Activated naive CD4-positive, alpha-beta T cell treated with anti-CD3 and anti-CD28 coated beads for 36 hours (primary cell): ENCODE measurements at places on chromosomes 16 and 17. TPM values are rescaled to one million over a fixed set of nuclear protein-coding genes. Genes with fewer than 3 reads are reported as not detected.

DNA sequence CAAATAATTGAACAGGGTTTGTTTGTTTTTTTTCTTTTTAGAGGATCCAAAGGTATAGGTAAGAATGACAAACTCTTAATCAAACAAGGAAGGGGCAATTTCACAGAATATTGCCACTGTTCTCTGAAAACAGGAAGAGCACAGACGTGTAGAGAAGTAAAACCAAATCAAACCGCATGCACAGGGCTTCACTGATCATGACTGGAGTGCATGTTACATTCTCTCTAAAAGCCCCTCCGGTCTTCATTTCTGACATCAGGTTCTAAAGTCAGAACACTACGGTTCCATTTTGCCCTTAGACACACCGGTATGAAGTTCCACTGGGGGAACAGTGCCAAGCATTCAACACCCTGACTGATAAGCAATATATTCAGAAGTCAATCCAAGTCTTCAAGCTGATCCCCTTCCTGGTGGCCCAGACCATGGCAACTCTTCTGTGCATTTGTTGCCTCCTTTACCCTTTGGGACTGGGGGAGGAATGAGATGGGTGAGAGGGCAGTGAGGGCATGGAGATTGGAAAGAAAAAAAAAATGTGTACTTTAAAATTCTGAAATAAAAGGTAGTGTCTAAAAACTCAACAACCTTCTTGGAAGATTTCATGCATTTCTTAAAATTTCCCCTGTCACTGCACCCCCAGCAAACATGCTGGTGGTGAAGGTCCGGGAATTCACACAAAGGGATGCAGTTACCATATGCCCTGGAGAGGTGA lies 1.4 kb downstream of the MMD start:
- DNase-seq, result peak; percentile 65

GRCh38 chr17:74920642-74921025 lies 2.4 kb downstream of the USH1G start:
- DNase-seq, result no peak

DNA sequence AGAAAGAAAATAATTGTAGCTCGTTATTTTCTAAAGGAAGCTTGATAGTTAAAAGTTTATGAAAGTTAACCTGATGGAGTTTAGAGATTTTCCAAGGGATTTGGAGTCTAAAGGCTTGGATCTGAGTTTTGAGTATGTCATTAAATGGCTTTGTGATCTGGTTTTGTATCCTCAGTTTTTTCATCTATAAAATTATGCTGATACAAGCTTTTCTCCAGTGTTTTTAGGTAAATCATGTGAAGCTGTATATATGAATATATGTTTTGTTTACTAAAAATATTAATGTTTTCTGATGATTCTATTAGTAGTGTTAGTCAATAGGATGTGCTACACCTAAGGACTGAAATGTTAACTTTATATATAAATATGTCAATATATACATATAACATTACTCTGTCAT lies 727.8 kb downstream of the CDH11 start:
- no peak for DNase-seq

DNA sequence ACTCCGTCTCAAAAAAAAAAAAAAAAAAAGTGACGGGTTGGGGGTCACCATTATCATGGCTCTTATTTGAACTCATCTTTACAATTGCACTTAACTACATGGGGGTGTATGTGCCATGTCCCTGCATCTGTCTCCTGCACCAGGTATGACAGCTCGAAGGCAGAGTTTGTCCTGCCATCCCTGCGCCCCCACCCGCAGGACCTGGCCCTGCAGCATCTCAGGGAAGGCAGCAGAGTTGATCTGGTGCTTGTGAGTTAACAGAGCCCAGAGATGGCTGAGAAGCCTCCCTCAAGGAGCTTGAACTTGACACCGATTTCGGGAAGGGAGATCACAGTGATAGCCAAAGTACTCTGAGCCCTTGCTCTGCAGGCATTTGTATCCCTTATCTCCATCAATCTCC lies 44.8 kb downstream of the C16orf82 start:
- no peak for DNase-seq

Gene LPCAT2
- 0.12 TPM for total RNA-seq

DNA sequence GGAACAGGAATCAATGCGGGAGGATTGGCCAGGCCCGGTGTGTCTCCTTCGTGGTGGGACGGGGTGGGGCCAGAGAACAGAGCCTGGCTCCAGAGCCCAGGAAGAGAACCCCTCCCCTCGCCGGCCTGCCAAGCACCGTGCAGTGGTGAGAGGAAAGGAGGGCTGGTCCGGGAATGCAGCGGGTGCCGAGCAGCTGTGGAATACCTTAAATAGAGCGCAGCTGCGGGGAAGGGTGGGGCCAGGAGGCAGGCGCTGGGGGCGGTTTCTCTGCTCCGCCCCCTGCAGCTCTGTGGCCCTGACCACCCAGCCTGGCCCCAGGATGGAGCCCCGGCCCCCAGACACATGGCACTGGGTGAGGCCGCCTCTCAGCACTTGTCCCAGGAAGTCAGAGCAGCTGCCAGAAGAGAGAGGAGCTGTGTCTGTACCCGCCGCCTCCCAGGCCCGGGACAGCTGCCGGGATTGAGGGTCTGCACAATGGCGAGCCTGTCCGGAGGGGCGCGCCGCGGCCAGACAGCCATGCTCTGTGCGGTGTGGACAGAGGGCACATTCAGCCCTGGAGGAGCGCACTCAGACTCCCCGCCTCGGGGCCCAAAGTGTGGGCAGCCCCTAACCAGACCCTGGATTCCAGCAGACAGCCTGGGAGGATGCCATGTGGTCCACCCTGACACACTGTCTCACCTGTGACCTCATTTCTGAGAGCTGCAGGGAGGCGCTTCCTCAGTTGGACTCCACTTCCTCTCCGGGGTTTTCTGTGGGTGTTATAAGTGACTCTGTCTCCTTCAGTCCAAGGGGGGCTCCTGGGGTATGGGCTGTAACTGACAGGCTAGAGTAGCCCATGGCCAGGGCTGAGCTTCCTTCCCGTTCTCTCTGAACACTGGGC lies 268.8 kb downstream of the SEC14L1 start:
- DNase-seq, result peak; percentile 73
